ENCODE measurements at places on chromosomes 5 and 9.

GRCh38 chr5:173354645-173355044 lies 26.4 kb upstream of the STC2 start:
- DNase-seq, result no peak

DNA sequence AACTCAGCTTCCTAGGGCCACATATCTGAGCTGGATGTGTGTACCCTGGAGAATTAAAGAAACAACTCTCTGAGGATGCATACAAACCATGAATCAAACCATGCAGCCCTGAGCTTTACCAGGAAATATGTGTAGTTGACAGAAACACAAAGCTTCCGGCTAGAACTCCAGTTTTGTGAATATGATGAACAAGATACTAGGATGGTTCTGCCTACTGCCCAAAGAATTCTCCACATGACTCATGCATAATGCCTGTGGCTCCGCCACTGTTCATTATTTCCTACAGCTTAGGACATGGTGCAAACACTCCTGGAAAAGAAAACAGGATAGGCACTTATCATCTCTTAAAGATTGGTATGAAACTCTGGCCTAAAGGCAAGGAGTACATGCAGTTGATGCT lies 343.4 kb downstream of the DNAH5 start:
- peak; percentile 45 for DNase-seq

DNA sequence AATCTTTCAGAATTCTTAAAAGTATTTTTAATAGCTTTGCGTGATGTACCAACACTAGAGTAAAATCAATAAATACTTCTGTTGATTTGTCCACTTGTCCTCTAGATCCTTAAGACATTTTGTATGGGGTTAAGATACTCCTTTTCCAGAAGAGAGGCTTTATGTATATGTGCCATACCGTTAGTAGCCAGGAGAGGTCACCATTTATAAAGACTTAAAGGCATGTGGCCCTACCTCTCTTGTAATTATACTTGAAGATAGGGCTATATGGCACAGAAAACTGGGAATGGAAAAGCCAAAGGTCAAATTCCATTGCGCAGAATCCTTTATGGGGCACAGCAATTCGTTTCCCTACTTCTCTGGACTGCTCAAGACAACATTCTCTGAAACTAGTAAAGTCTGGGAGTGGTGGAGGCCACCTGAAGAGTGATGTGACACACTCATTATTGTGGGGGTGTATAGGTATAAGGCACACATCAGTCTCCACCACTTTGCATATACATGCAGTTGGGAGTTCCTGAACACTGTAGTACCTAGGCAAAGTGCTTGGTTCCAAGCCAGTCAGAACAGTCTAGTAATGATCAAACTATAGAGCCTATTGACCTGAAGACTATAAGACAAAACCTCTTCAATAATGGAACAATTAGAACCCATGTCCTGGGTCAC lies 140.1 kb upstream of the FBXL17 start:
- DNase-seq, result peak; percentile 42

GRCh38 chr5:1805736-1806135 lies 4.5 kb downstream of the NDUFS6 start:
- no peak for DNase-seq

GRCh38 chr9:115444959-115445358 lies 327.0 kb upstream of the TNC start:
- DNase-seq, result no peak

- DNase-seq, result no peak
These were observed 2.8 kb downstream of the PDGFRB start for GRCh38 chr5:150152636-150153462.

DNA sequence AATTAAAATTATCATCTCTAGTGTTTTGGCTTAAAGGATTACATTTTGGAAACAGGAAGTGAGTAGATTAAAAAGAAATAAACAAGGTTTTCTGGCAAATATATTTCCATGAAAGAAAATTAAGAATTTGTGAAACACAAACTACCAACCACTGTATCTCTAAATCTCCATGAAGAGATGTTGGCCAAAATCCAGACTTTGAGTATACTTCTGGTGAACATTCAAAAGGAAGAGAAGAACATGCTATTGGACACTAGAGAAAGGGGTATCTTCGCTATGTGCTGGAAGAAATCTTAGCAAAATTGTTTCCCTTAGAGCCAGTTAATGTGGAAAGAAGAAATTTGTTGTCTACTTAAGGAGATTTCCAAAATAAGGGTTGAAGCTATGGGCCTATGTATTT lies 710.4 kb upstream of the CTNND2 start:
- DNase-seq, result no peak

GRCh38 chr5:181204113-181204825 lies 727 bp downstream of the TRIM7 start:
- DNase-seq, result no peak

DNA sequence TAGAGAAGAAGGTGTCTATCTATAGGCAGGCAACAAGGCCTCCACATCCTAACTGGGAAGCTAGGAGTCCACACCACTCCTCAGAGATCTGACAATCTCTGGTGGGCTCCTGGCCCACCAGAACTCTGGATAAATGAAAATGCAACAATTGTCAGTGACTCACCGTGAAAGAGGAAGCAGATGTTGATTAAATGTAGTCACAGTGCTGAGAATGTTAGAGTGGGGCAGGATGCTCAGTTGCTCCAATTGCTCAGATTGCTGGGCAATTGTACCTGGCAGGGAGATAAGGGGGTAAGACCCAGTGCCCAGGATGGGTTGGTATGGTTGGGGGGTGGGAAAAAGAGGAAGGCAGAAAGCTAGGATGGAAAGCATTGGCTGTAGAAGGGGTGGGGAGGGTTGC lies 4.3 kb downstream of the CCL19 start:
- no peak for DNase-seq

DNA sequence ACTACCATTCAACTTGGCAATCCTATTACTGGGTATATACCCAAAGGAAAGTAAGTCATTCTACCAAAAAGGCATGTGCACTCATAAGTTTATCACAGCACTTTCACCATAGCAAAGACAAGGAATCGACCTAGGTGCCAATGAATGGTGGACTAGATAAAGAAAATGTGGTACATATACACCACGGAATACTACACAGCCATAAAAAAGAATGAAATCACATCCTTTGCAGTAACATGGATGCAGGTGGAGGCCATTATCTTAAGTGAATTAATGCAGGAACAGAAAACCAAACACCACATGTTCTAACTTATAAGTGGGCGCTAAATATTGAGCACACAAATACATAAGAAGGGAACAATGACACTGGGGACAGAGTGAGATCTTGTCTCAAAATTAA lies 65.8 kb upstream of the SUB1 start:
- DNase-seq, result no peak

DNA sequence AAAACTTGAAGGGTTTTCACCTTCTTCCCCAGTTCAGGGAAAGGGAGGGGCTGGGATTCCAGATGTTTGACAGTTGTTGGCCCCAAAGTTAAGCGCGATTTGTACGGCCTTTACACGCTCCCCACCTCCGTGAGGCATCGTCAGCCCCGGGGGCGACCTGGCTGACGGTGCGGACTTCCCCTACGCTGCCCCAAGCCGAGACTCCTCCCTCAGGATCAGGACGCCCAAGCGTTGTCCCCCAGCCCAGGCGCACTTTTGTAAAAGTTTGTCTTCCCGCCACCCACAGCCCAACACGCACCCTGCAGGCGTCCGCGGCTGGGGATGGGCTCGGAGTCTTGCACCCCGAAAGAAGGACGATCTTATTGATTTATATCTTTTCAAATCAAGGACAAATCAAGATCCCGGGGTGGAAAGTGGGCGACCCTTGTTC lies 713 bp downstream of the MOB3B start:
- peak; percentile 13 for DNase-seq

DNA sequence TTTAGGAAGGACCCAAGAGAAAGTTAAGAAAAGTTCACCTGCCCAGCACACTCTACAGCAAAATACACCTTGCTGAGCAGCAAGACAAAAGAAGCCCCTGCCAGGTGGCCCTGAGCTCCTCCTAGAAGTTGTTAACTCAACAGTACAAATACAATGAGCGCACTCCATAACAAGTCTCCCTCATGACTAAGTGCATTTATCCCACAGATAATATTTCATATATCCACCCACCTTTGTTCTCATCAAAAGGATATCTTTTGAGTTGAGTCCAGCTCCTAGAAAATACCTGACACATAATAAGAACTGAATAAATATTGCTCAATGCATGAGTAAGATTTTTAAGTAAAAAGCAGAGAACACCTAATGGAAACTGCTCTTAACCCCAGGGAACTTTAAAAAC lies 73.3 kb downstream of the ABCA1 start:
- no peak for DNase-seq

GRCh38 chr5:178590141-178590923 lies at the start of gene COL23A1:
Gene COL23A1, minus strand, starts transcription at chr5:178590393.
- peak; percentile 40 for DNase-seq

GRCh38 chr9:35940458-35941407 lies 17.2 kb downstream of the OR2S2 start:
- DNase-seq, result no peak

DNA sequence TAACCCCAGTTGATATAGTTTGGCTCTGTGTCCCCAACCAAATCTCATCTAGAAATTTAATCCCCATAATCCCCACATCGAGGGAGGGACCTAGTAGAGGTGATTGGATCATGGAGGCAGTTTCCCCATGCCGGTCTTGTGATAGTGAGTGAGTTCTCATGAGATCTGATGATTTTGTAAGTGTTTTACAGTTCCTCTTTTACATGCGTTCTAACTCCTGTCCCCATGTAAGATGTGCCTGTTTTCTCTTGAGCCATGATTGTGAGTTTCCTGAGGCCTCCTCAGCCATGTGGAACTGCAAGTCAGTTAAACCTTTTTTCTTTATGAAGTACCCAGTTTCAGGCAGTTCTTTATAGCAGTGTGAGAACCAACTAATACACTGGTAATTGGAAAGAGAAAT lies 73.6 kb downstream of the CDH12 start:
- no peak for DNase-seq

DNA sequence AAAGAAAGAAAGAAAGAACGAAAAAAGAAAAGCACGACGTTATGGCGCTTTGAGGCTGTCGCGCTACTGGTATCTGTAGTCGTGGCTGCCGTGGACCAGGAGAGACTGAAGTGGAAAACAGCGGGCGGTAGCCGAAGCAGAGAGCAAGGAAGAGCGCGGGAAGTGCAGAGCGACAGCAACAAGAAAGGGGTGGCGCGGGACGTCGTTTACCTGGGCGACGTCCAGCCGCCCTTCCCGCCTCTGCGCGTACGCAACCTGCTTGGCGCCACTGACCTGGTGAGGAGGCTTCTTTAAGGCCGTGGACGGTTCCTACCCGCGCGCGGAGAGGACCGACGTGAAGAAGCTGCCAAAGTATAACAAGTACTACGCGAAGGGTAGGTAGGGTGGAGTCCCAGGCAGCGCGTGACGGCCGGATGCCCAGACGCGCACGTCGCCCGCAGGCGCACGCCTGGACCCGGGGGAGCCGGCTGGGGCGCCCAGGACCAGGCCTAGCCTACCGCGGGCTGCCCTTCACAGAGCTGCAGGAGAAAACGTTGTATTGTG lies 15.4 kb downstream of the CCL28 start:
- no peak for DNase-seq
